Left renal pelvis (tissue), 4 donors: ENCODE measurements at places on chromosomes 5 and 9.

DNA sequence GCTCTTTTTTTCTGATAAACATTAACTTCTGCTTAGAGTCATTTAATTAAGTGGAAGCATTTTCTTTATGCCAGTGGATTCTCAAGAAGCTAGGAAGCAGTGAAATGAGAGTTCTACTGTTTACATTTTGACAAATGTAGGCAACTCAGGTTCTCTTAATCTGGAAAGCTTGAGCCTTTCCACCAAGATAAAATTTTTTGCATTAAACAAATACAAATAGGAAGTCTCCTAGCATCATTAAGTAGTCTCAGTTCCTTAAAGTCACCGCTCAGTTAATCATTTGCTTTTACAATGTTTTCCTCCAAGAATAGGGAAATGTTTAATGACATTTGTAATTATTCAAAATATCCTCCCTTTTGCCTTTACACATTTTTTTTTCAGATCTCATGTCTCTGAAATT is 290.4 kb upstream of the PDE4D start:
- DNase-seq = no peak

- DNase-seq = no peak
Observed at GRCh38 chr5:67361932-67362729, 165.5 kb upstream of the CD180 start.

DNA sequence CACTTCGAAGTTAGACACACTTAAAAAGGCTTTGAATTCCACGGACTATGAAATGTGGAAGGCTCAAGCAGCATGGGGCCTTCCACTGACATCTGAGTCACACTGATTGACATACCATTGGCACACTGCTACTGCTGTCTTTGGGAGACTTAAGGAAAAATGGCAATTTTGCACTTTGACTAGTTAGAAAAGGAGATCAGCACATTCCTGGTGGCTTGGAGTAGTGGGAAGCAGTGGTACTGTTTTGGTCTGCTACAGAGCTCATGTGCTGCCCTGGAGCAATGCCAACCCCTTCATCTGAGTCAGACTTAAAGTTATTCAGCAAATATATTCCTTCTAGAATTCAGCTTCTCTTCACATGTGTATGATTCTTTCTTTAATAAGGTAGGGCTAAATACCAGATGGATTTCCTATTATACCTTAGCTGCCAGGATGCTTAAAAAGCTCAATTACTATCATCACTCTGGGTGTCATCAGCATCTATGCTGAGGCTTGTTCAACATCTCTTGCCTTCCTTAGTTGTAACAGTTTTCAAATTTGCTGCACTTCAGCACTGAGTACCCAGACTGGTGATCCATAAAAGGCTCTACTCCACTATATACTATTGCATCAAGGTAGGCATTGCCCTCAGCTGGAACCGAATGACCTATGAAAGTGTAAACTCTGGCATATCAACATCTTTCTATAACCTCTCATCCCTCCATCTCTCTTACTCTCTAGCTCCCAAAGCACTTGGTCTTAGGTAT is 42.3 kb upstream of the MOCS2 start:
- no peak for DNase-seq

DNA sequence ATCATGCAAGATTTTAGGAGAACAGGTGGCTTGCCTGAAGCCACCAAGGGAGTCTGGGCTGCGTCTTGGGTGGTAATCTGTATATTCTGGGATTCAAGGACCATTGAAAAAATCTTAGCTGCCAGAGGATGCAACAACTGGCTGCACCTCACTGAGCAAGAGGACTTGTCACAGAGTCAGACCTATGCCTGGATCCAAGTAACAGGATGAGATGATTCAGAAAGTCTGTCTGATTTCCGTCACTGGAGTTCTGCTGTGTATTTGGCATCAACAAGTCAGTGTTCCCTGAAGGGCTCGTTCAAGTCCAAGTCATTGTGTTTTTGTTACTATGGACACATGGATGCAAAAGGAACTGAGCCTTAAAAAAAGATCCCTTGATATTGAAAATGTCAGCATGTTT is 37.8 kb upstream of the CARTPT start:
- no peak for DNase-seq

- no peak for DNase-seq
Observed at GRCh38 chr5:67350618-67351201, 154.1 kb upstream of the CD180 start.

GRCh38 chr9:9945966-9946365 is 666.8 kb downstream of the PTPRD start:
- no peak for DNase-seq

DNA sequence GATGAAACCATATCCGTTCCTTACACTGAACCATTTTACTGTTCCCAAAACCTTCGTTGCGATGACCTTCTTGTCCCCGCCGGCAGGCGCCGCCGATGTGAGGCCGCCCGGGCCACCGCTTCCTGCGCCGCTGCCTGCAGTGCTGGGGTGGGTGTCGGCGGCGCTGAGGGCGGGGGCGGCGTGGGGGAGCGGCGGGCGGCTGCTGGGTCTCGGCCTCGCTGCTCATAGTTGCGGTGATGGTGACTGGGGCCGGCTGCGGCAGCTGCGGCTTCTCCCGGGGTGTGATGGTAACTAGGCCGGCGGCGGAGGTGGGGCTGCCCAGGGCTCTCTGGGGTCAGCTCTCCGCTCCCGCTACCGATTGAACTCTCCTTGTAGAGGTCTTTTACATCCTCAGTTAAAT is 14.1 kb upstream of the OR2S2 start:
- no peak for DNase-seq

DNA sequence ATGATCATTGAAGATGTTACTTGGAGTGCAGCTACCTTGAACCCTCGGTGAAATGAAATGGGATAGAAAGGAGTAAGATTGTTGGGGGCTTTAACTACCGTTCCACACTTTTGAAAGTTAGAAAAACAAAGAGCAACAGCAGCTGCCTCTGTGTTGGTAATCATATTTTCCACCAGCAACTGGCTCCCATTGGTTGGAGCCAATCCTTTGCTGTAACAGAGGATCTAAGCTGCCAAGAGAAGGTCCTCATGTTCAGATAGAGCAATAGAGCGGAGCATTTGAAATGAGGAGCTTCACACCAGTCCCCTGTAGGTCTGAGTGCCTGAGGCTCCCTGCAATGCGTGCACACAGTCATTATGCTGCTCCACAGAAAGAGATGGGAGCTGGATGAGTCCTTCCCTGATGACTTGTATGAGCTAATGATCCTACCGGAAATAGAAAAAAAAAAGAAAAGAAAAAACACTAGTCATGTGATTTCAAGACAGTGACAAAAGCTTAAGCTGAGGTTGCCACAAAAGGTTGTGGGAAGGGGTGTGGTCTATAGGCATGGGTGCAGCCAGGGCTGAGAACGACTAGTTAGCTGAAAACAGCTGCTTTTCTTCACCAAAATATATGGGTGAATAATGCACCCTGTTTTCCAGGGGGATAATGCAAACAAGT is 300.7 kb downstream of the MLLT3 start:
- DNase-seq = no peak

DNA sequence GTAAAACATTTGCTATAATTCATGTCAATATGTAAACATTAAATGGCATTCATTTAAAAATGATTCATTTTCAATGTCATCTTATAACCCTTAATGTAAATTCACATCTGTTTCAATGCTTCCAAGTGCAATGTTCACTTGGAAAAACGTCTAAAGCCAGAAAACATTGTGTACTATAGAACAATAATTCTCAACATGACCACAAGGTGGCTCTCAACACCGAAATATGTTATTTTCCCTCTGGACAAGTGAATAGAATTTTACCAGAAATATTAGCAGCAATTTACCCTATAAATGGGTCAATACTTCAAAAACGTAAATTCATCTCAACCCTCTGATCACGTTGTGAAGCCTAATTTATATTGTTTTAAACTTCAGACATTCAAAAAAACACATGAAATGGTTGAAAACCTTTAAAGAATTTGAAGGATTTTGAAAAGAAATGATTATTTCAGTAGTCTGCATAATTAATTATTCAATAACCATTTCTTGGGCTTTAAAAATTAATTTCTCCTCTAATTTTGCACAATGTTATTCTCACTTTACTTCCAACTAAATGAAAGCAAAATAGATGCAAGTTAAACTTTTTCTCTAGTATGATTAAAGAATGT is 11.0 kb downstream of the CDH10 start:
- DNase-seq = no peak

DNA sequence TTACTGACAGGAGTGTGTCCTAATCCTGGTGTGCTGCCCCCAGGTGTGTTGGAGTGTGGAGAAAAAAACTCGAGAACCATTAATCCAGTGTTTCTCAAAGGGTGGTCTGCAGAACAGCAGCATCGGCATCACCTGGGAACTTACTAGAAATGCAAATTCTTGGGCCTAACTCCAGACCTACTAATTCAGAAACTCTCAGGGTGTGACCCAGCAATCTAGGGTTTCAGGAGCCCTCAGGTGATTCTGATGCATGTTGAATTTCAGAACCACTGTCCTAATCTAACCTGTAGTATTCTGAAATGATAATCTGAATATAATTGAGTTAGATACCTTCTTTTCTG is 30.0 kb upstream of the IL6ST start:
- DNase-seq = no peak

GRCh38 chr5:154166901-154167791 is 23.4 kb upstream of the GALNT10 start:
- DNase-seq = no peak

- DNase-seq = no peak
Observed at GRCh38 chr5:151953833-151954232, 29.2 kb upstream of the GLRA1 start.

GRCh38 chr9:112873773-112874405 is 16.8 kb downstream of the SLC46A2 start:
- DNase-seq = no peak

DNA sequence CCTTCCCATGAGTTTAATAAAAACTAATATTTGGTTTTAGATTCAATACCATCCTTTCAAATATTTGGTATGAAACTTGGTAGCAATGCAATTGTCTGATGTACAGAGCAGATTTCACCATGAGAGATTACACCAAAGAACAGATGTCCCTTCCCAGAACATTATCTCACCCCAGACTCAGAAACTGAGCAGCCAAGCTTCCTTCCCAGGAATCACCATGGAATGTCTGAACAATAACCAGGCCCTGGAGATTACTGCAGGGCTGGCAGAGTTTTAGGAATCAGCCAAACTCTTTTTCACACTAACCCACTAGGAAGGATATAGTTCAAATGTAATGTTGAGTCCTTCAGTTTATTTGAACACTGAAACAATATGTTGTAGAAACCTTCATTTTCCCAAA is 23.9 kb downstream of the CLTA start:
- DNase-seq = no peak

GRCh38 chr5:4905674-4906520 is 234.2 kb upstream of the ADAMTS16 start:
- no peak for DNase-seq

DNA sequence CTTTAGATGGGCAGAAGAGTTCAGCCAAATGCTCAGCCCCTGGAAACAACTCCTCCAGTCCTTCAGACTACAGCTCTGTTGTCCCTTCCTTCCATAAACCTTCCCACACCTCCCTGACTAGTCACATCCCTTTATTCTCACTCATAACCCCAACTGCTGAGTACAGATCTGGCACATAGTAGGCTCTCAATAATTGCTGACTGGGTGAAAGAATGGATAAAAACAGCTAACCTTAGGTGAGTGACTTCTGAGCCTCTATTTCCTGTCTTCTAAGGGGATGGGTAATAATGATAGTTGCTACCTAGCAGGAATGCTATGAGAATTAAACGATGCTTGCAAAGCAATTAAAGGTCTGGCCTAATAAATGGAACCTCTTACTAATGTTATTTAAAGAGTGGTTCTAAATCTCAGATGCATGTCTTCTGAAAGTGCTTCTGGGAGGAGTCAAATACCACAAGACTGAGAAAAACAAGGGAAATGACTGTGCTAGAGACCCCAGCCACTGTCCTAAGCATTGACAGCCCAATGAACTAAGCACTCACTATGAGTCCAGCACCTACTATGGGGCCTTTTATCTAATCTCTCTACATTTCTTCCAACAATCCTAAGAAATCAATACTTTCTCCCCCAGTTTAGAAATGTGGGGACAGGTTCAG is 2.5 kb upstream of the NR6A1 start:
- no peak for DNase-seq

DNA sequence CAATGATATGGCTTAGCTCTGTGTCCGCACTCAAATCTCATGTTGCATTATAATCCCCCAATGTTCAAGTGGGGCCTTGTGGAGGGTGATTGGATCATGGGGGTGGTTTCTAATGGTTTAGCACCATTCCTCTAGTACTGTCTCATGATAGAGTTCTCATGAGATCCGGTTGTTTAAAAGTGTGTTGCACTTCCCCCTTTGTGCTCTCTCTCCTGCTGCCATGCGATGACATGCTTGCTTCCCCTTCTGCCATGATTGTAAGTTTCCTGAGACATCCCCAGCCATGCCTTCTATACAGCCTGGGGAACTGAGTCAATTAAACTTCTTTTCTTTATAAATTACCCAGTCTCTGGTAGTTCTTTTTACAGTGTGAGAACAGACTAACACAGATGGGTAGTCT is 427.1 kb downstream of the CHSY3 start:
- DNase-seq = no peak

GRCh38 chr5:54066433-54066832 is 243.9 kb downstream of the ARL15 start:
- DNase-seq = no peak

- no peak for DNase-seq
Observed at GRCh38 chr9:71764463-71764862, 3.9 kb downstream of the CEMIP2 start.

GRCh38 chr9:98182889-98183599 is 9.4 kb downstream of the CORO2A start:
- no peak for DNase-seq

GRCh38 chr5:68196876-68197275 is 18.7 kb upstream of the PIK3R1 start:
- no peak for DNase-seq

GRCh38 chr5:74367241-74367733 is 273.2 kb downstream of the ENC1 start:
- DNase-seq = no peak

GRCh38 chr5:94240993-94241651 is 377.3 kb downstream of the KIAA0825 start:
- no peak for DNase-seq

GRCh38 chr9:112180387-112180881 is 5.3 kb upstream of the SUSD1 start:
- no peak for DNase-seq

GRCh38 chr5:87755360-87755759 is 342.6 kb upstream of the CCNH start:
- no peak for DNase-seq

- DNase-seq = no peak
Observed at GRCh38 chr5:14238272-14238671, 95.1 kb downstream of the TRIO start.

- no peak for DNase-seq
Observed at GRCh38 chr5:72157625-72157962, 50.3 kb downstream of the MAP1B start.

DNA sequence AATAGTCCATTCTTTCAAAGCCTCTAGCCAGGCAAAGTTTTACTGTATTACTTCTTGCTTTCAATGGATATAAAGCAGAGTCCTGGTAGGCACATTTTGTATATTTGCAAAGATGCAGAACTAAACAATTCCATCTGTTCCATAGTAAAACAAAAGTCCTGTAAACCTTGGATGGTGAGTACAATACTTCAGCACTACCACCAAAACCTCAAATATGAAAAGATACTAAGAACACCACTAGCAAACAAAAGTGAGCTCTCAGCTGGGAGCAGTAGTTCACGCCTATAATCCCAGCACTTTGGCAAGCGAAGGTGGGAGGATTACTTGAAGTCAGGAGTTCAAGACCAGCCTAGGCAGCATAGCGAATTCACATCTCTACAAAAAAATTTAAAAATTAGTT is 195.0 kb downstream of the MSX2 start:
- no peak for DNase-seq
